ENCODE measurements at places on chromosomes 5 and 9.
A peak's percentile ranks its signal among the peaks of the same experiment; 100 is the strongest.

GRCh38 chr9:81540142-81540710 is 149.1 kb downstream of the TLE1 start:
- no peak for DNase-seq

DNA sequence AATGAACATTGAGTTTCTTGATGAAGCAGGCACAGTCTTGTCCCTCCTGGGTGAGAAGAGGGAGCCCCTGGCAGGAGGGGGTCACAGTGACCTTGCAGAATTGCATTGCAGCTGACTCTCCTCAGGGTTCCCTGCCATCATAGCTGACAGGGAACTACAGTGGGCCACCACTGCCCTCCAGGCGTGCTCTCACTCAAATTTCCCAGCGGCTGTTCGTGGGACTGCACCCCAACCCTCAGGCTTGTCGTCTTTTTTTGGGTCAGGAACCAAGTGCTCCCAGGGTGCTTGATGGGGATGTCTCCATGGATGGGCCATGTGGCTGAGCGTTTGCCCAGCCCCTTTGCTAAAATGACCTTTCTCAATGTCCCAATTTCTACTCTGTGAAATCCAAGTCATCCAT is 215.8 kb downstream of the MELK start:
- DNase-seq: no peak

GRCh38 chr9:6925836-6926235 is 168.1 kb downstream of the KDM4C start:
- DNase-seq: no peak

DNA sequence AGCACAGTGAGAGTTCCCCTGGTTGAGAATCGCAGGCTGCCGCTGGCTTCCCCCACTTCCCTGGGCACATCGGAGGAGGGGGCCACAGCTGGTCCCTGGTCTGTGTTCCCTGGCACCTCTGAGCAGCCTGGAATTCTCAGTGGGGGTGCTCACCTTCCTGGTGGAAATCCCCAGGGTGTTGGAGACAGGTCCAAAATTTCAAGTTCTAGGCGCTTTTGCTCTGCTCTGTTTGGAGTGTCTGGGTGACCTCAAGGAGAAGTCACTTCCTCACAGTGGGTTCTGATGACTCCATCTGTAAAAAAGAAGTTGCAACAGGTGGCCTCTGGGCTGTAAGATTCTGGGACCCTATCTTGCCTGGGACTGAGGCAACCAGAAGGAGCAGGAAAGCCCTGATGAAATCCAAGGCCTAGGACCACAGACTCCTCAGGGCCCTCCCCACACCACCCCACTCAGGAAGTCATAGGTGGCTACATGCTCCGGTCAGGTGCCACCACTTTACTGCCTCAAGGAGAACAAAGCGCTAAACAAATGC is at the start of gene TRAF1:
Gene TRAF1 (minus strand): TSS at position 400 of the 532 bp plus-strand sequence. CDS start 721 bp downstream, outside the sequence.
- DNase-seq: no peak

DNA sequence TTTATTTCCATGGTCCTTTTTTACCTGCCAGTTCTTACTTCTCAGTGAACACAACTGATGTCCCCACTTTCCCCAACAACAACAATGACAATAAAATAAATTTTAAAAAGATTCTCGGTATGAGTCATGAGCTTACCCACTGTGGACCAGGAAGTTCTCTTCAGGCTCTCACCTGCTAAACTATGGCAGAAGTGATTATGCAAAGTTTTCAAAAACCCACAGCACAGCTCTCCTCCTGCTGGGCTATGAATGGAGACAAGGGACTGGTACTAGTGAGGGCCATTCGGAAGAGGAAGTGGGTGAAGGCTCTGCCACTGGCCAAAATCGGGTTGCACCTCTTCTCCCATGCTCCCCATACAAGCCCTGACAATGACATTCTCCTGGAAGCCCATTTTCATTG is 429.4 kb downstream of the PIK3R1 start:
- no peak for DNase-seq

GRCh38 chr9:106890608-106891007 is 27.6 kb downstream of the ZNF462 start:
- DNase-seq: no peak

GRCh38 chr5:57407391-57407790 is 75.2 kb downstream of the ACTBL2 start:
- DNase-seq: no peak

DNA sequence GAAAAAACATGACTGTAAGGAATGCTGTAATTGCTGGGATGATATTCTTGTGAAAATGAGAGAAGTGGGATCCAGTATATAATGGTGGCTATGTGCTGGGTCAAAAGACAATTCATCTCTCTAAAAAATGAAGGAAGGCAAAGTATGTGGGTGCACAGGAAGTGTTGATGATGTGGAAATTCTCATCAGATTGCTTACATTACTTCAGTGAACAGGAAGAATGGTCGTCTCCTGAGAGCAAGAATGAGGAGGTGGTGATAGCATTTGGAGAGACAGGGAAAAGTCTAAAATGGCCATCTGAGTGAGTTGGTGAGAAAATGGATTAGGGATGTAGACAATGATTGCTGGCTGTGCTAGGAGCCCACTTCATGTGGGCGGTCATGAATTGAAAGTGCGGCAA is 253.5 kb upstream of the NREP start:
- no peak for DNase-seq

- DNase-seq: no peak
These were observed 26.4 kb downstream of the PTPN3 start for GRCh38 chr9:109471475-109472393.

DNA sequence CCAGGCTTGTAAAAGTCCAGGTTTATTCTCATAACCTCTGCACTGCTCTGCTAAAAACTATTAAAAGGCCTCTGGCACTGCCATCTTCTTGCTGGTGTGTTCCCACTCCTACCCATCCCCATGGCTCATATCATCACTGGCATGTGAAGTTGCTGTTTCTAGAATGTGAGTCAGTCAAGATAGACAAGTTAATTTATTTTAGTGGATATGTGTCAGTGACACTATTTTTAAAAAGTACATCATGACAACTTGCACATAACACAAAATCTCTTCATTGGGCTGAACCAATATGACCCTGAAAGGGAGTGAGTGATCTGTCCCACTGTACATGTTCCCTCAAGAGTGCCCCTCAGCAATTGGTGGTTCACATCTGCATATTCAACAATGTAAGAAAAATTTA is 299.7 kb downstream of the NFIB start:
- DNase-seq: no peak

- no peak for DNase-seq
These were observed 71.7 kb upstream of the KLF9 start for GRCh38 chr9:70486127-70486526.

GRCh38 chr9:70094747-70095146 is 51.1 kb downstream of the MAMDC2 start:
- no peak for DNase-seq

DNA sequence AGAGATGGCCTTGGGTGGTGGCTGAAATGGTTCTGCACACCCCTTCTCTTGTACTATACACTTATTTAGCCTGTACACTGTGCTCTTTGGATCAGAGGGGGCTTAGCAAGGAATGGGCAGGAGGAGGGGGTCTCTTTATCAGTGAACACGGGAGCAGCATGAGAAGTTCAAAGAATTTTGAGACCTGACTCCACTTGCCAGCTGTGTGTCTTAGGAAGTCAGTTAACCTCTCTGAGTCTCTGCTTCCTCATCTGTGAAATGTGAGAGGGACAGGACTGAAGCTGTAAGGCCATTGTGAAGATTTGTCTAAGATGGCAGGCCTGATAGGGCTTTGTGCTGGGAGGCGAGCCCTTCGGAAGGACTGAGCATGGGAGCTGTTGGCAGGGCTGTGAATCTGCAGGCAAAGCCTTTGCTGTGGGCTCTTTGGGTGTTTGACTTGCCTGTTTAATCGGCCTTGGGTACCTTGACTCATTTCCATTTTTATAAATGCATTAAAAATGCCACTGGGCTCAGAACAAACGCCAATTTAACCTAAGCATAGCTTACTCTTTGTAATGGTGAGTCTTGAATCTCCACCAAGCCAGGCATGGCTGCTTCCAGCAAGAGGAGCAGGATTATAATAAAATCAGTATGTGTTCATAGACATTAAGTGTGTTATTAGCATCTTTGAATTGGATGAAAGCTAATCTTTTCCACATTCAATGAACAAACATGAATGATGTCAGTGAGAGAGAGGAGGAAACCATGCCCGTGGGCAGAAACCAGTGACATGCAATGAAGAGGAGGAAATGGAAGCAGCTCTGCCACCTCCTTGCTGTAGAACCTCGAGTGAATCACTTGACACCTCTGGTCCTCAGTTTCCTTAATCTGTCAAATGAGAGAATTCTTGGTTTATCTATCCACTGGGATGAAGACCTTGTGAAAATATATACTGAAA is 89.4 kb downstream of the MACROH2A1 start:
- peak; percentile 16 for DNase-seq

DNA sequence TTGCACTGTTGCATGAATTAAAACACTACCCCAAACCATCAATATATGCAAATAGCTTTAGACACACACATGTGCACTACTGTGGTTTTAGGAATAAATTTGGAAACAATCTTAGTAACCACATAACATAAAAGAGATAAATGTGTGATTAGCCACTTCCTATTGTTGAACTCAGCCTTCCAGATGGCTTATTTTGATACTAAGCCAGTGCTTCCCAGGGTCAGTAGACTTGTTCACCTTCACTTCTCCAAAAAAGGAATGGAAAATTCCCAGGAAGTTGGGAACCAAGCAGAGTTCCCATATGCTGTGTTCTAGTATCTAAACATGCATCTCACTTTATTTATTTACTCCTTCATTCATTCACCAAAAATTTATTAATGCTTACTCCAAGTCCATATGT is 47.8 kb downstream of the SVEP1 start:
- no peak for DNase-seq

- DNase-seq: no peak
These were observed 91.8 kb upstream of the MVB12B start for GRCh38 chr9:126234681-126235335.

GRCh38 chr5:173327948-173328843 is at the start of gene STC2:
STC2 (minus strand) TSS chr5:173328414; CDS start chr5:173328193, 221 bp downstream.
- peak; percentile 70 for DNase-seq

GRCh38 chr5:78419396-78419795 is 59.0 kb downstream of the SCAMP1 start:
- DNase-seq: no peak

DNA sequence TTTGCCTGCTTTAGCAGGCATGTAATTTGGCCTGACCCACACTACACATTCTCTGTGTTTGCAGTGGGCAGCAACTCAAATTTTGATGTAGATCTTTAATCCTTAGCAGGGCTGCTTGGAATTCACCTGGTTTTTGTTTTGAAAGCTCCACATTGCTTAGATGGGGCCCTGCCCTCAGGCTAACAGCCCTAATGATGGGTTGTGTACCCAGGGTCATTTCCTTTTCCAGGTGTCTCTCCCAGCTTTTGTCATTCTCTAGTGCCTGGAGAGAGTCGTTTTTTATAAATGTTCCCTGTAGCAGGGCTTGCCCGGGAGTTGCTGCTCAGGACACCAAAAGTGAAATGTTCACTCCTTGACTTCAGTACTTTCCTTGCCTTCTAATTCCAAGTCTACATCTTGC is 126.3 kb downstream of the TRIO start:
- DNase-seq: no peak

DNA sequence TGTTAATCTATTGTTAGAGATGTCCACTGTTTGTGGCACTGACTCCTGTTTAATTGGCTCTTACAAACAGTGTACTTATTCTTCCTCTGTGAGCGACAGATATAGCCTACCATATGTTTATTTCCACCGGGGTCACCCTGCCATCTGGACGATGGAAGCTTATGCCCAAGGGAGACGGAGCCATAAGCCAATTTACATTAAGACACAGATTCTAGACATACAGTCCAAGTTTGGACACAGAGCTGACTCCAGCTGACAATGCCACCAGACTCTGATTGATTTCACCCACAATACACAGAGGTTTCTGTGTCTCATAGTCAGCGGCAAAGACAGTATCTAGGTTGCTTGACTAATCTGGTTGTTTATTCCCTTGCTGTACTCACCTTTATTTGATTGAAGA is 198.9 kb downstream of the ENC1 start:
- DNase-seq: no peak

GRCh38 chr5:44691802-44692201 is 116.9 kb upstream of the MRPS30 start:
- DNase-seq: no peak

GRCh38 chr9:106697750-106698502 is 165.0 kb upstream of the ZNF462 start:
- peak; percentile 28 for DNase-seq

GRCh38 chr9:28779243-28779642 is 1206.0 kb upstream of the C9orf72 start:
- DNase-seq: no peak

DNA sequence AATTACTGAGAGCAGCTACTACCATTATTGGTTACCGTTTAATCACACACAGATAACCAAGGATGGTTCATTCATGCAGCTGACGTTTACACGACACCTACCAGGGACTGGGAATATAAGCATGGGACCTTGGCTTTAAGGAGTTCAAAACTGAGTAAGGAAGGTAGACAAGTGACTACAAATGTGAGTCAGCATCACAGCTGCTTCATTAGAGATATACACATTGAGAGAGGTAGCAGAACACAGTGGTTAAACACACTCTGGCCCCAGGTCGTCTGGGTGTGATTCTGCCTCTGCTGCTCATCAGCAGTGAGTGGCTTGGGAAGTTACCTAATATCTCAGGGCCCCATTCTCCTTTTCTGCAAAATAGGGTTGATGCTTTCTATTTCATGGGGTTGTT is 268.6 kb downstream of the NR3C1 start:
- no peak for DNase-seq

- no peak for DNase-seq
These were observed 25.3 kb upstream of the RECK start for GRCh38 chr9:36011379-36011778.

GRCh38 chr9:36845844-36846243 is 188.2 kb downstream of the PAX5 start:
- no peak for DNase-seq

DNA sequence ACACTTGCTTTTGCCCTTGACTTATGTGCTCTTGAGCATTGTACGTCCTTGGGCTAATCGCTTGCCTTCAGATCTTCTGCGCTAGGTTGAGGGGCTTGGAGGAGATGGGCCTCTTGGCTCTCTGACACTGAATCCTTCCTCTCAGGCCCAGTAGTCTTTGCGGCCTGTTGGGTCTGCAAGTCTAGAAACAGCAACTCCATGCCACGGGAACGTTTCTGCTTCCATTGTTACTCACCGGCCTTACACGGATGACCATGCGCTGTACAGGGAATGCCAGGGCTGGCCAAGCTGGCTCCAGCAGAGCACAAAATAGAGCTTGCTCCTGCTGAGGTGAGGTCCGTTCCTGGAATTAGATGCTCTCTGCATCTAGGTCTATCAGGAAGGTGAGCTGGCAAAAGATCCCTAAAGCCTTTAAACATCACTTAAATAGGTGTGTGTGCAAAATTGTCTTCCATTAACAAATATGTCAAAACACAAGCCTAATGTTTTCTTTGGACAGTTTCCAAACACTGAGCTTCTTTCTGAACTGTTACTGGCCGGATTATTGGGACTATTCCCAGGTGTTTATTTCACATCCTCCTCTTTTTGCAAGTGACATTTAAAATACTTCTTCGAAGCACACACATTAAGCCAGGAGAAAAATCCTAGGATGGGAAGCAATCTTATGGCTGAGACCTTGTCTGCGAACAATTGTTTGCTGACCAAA is 29.7 kb downstream of the DAPK1 start:
- DNase-seq: no peak

All from BJ (cell line).